SK-N-SH (cell line): ENCODE measurements at places on chromosomes 7 and 10.

DNA sequence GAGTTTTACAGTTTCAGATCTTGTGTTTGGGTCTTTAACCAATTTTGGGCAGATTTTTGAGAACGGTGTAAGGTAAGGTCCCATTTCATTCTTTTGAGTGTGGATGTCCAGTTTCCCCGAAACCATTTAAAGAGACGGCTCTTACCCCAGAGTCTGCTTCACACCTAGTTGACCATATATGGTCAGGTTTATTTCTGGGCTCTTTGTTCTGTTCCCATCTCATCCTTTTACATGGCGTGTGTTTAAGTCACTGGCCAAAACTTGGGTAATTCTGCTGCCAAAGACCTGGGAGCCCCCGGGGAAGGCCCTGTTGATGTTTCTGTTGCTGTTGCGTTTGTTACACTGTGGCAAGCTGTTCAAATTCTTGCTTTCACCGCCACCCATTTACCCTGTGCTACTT is 120.1 kb downstream of the PTPRN2 start:
- no peaks in the 10 kb centered on the region for H3K4me1 ChIP-seq
- H3K4me3 ChIP-seq, result no peak overlapping the region
- no peak for DNase-seq
- H3K27me3 ChIP-seq, result no peaks in the 10 kb centered on the region
- H3K36me3 ChIP-seq, result no peaks in the 10 kb centered on the region

DNA sequence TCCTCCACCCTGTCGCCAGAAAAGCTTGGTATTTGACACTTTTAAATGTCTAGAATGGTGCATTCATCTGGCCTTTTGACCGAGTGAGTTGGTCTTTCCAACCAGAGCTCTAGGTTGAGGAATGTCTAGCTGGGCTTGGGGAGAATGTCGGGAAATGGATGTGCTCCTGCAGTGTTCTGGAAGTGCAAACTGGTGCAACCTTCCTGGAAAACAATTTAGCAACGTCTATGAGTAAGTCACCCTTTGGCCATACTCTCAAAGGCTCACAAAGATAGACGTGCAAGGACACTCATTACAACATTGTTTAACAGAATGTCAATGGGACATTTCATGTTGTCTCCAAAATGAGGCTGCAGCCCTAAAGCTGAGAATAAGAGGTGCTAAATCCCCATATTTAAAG is 12.2 kb upstream of the NMT2 start:
- no peak for DNase-seq
- H3K27me3 ChIP-seq, result no peaks in the 10 kb centered on the region
- H3K4me1 ChIP-seq, result no peaks in the 10 kb centered on the region
- H3K4me3 ChIP-seq, result no peak overlapping the region
- H3K27ac ChIP-seq, result no peak overlapping the region
- no peaks in the 10 kb centered on the region for H3K36me3 ChIP-seq

DNA sequence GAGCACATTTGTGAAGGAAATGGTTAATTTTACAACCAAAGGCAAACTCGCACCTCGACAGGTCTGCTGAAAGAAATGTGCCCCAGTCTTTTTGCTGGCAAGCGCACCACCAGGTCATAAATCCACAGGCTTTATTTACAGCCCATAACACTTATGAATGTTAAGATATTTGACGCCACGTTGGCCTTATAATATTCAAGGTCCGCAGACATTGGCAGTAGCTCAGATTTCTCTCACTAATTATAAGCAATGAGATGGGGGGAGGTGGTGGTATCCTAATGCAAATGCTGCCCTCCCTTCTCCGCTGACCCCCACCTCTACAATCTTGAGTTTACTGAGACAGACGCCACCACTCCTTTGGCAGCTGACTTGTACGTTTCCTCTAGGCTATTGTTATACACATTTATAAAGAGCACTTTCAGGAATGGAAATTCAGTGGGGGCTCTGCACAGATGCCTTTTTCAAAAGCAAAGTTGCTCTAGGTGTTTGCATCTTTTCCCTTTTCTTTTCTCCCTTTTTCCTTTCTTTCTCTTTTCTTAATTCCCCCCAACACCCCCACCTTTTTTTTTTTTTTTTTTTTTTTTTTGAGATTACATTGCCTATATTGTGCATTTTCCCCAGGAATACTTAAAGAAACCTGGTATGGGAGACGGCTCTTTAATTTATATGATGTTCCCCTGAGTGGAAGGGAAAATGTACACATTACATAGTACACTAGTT is 6.7 kb downstream of the TCF7L2 start:
- H3K4me1 ChIP-seq, result peaks cover 25% of the 10 kb centered on the region
- peak overlapping the region; percentile 85; the same call in 1 of the 2 replicates for H3K27ac ChIP-seq
- H3K36me3 ChIP-seq, result peaks cover 4% of the 10 kb centered on the region
- H3K27me3 ChIP-seq, result no peaks in the 10 kb centered on the region

- no peaks in the 10 kb centered on the region for H3K36me3 ChIP-seq
- no peak overlapping the region for H3K4me3 ChIP-seq
- no peak for DNase-seq
- no peaks in the 10 kb centered on the region for H3K27me3 ChIP-seq
These were observed 291.2 kb downstream of the HGF start for GRCh38 chr7:81478664-81479063.

DNA sequence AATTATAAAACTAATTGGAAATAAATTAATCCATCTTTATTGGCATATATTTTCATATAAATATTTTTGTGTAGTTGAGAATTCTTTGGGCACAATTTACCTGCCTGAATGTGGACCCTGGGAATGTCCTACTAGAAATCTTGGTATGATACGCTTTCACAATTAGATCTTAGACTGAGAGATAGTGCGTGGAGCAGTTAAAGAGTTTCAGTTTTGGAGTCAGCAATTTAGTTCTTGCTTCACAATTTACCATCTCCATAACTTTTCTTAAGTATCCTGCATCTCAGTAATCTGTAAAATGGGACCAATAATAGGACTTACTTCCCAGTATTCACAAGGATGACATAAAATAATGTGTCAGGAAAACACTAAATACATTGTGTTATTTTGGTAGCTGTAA is 2.0 kb downstream of the MTPN start:
- H3K4me1 ChIP-seq, result peaks cover 18% of the 10 kb centered on the region
- H3K27me3 ChIP-seq, result no peaks in the 10 kb centered on the region
- H3K27ac ChIP-seq, result no peak overlapping the region

- no peaks in the 10 kb centered on the region for H3K36me3 ChIP-seq
- H3K4me1 ChIP-seq, result no peaks in the 10 kb centered on the region; the same call in 1 of the 2 replicates
- H3K27ac ChIP-seq, result no peak overlapping the region
- DNase-seq, result no peak
- H3K4me3 ChIP-seq, result no peak overlapping the region
- no peaks in the 10 kb centered on the region for H3K27me3 ChIP-seq
These were observed 52.7 kb upstream of the VIPR2 start for GRCh38 chr7:159197066-159197975.

DNA sequence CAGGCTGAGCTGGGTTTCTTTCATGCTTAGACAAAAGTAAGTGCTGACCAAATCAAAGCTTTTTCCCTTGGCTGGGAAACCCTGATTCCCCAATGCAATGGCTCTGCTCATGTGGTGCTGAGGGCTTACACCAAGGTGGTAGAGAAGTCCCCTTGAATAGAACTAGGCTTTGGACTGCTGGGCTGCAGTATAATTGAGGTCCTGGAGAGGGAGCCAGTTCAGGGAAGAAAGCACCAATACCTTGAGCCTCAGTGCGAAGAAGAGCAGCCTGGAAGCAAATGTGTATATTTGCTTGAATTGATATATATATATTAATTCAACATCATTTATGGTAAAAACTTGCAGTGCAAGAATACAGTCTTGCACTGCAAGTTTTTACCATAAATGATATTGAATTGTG is 391.1 kb downstream of the RPS24 start:
- no peak overlapping the region for H3K4me3 ChIP-seq
- DNase-seq, result no peak
- no peaks in the 10 kb centered on the region for H3K4me1 ChIP-seq

- H3K27me3 ChIP-seq, result no peaks in the 10 kb centered on the region
- no peaks in the 10 kb centered on the region; the same call in 1 of the 2 replicates for H3K36me3 ChIP-seq
- no peak overlapping the region for H3K4me3 ChIP-seq
These were observed 15.8 kb downstream of the DNMBP start for GRCh38 chr10:99993701-99994689.

- no peaks in the 10 kb centered on the region for H3K27me3 ChIP-seq
- H3K27ac ChIP-seq, result peak overlapping the region; percentile 79
- H3K4me3 ChIP-seq, result peak overlapping the region; percentile 12; the same call in 1 of the 2 replicates
- H3K36me3 ChIP-seq, result no peaks in the 10 kb centered on the region
- peak; percentile 56 for DNase-seq
- H3K4me1 ChIP-seq, result no peaks in the 10 kb centered on the region
These were observed 381.8 kb upstream of the SORCS1 start for GRCh38 chr10:107546284-107546683.
